H7 (cell line): ENCODE measurements at places on chromosomes 12 and 14.

- no peak for DNase-seq
Observed at GRCh38 chr12:109631751-109632150, 58.2 kb downstream of the MVK start.

GRCh38 chr12:111687255-111687654 lies 1.4 kb downstream of the ACAD10 start:
- peak; percentile 31 for DNase-seq

DNA sequence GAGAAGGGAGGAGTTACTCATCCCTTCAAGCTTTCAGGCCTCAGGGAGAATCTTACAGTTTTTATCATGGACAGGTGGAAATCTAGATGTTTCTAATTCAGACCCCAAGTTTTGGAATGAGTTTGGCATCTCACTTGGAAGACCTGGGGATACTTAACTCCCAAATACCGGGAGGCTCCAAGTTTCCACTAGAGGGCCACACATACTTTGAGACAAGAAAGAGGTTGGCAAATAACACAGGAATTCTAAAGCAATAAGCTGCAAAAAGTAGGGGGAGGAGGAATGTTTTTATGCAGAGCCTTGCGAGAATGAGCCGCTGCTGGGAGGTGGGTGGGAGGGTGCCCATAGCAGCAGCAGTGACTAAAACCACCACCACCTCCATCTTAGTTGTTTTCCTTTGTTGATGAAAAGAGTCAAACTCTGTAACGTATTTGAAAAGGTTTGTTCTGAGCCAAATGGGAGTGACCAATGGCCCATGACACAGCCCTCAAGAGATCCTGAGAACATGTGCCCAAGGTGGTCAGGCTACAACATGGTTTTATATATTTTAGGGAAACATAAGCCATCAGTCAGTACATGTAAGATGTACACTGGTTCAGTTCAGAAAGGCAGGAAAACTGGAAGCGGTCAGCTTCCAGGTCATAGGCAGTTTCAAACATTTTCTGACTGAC lies 34.2 kb upstream of the RNASE1 start:
- DNase-seq: peak; percentile 83

GRCh38 chr12:11499806-11500187 lies 104.4 kb upstream of the PRB2 start:
- DNase-seq: no peak

DNA sequence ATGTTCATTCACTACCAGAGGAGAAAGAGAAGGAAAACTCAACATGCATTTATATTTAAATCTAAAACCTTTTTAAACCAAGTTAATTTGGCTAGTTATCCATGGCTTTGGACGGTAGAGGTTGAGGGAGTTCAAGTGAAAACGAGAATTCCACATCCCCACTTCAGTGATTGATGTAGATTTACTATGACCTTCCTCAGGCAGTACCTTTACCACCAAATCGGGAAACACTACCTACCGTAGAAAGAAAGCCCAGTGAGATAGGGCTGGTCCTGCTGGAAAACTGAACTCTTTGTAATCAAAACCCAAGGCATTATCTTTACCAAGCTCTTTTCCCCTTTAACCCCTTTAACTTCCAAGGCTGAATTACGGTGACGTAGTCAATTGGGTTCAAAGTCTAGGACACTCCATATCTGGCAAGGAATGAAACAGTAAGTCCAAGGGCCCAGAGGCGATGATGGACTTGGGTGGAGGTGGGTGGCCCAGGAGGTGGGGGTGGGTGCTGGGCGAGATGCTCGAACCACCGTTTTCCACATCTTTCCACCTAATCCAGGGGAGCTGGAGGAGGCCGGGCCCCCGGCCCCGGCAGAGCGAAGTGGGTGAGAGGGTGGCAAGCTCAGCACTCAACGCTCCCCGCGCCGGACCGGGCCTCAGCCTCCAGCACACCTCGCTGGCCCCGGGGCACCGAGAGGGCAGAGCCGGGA lies 618 bp downstream of the SEC23A start:
- DNase-seq: no peak

- DNase-seq: peak; percentile 32
Observed at GRCh38 chr14:75242546-75243273, 35.9 kb upstream of the FOS start.

DNA sequence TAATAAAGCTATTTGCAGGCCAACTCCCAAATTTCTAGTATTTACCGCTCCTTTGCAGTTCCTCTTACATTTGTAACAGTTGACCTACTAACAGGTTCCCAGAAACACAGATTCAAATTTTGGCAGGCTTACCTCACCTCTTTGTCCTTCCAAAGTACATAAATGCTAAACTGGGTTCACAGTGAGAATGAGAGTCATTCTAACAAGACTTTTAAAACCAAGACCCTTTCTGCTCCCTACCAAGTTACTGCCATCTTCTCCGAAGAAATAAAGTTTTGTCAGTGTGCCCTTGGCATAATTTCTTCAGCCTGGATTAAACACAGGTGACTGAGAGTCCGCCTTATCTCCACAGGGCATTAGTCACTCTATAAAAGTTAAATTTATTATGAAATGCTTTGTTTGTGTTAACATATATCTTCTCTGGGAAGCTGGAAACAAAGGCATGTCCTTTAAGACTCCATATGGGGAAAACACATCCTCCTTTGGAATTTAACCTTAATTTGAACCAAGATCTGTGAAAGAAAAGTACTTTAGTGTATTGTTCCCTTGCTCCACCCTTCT lies 28.2 kb downstream of the FOXA1 start:
- no peak for DNase-seq

DNA sequence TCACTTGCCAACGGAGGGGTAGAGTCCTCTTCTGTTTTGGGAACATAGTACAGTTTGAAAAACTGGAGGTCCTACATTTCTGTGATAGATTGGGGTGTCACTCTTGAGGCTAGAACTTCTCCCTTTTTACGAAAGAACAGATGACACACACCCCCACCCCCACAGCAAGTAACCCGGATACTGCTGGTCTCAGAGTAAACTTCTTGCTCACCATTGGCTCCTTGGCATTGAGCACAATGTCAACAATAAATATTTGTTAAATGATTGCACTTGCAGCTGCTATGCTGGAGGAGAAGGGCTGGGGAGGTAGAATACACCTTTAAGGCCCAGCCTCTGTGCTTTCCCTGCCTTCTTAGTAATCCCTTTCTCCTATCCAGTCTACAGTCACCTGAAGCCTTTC lies 149.8 kb downstream of the TGFB3 start:
- no peak for DNase-seq

DNA sequence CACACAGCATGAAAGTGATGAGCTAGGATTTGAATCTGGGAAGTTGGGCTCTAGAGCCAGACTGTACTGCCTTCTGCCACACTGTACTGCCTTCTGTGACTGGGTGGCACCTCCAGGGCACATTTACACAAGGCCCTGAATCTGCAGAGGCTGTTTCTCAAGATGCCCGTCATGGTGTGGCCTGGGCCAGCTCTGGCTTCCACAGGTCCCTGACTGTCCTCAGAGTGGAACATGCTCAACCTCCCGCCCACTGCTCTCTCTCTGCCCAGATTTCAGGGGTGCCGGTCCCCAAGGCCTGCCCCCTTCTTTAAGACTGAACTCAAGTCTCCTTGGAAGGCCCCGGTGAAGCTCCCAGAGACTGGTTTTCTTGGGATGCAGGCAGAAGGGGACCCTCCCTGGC lies 50.2 kb downstream of the C14orf132 start:
- DNase-seq: no peak

DNA sequence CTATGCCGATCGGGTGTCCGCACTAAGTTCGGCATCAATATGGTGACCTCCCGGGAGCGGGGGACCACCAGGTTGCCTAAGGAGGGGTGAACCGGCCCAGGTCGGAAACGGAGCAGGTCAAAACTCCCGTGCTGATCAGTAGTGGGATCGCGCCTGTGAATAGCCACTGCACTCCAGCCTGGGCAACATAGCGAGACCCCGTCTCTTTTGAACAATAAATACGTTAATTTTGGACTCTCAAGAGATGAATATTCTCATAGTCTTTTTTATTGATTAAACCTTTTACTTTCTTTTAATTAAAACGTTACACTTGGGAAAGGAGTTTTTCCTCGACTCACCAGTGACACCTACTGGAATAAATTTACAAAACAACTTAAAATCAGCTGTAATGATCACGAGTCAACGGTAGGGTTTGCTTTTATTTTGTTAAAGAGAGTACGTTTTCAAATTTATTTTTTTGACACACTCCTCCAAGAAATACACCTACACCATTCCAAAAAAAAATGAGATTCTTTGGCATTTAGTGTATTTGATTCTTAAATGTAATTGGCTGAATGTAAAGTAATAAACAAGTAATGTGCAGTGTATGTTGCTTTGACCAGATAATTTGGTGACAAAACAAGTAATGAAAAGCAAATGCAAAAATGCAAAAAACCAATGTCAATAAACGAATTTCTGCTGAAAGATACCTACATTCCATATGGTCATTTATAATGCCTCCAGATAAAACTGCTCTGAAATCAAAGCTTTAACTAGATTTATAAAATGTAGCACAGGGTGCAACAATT lies 687 bp upstream of the RPS29 start:
- DNase-seq: peak; percentile 59

DNA sequence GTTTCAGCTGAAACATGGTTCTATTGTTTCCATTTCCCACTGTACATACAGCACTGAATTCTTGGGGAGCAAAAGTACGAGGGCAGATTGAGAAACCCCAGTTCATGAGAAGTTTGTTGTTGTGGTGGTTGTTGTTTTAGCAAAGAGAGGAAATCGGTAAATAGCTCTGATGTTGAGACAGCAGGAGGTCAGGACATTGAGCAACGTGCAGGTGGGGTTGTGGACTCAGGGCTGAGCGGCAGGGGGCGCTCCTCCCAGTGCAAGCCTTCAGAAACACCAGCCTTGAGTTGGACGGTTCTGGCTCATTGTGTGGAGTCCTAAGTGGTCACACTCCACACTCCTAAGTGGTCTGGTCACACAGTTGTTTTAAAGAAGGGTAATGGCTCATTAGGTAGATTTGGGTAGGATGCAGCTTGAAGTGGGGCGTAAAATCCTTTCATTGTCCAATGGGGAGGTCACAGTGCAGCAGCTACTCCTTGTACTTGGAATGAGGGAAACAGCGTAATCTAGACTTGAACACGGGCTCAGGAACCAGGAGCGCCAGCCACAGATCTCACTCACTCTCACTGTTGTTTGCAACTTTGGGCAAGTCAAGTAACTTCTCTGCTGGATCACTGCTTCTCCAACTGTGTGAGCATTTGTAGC lies 14.5 kb upstream of the PWP1 start:
- peak; percentile 75 for DNase-seq

- DNase-seq: no peak
Observed at GRCh38 chr14:33642691-33643244, 308.1 kb downstream of the EGLN3 start.

DNA sequence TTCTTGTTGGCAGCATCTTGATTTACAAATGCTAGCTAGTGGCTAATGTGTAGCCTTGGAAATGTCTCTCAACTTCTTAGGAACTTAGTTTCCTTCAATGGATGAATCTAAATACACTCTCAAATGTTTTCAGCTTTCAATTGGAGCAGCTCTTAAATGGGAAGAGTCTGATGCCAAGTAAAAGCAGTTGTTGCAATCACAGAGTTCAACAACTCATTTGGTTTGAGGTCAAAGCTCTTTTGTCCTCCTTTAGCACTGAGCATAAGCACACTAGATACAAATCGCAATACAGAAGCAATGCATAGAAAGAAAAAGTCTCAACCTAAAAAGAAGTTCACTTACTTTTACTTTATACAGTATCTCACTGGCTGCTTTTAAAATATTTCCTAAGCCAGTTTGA lies 986.1 kb upstream of the FLRT2 start:
- DNase-seq: no peak

GRCh38 chr12:41556176-41556575 lies 368.1 kb downstream of the PDZRN4 start:
- no peak for DNase-seq

DNA sequence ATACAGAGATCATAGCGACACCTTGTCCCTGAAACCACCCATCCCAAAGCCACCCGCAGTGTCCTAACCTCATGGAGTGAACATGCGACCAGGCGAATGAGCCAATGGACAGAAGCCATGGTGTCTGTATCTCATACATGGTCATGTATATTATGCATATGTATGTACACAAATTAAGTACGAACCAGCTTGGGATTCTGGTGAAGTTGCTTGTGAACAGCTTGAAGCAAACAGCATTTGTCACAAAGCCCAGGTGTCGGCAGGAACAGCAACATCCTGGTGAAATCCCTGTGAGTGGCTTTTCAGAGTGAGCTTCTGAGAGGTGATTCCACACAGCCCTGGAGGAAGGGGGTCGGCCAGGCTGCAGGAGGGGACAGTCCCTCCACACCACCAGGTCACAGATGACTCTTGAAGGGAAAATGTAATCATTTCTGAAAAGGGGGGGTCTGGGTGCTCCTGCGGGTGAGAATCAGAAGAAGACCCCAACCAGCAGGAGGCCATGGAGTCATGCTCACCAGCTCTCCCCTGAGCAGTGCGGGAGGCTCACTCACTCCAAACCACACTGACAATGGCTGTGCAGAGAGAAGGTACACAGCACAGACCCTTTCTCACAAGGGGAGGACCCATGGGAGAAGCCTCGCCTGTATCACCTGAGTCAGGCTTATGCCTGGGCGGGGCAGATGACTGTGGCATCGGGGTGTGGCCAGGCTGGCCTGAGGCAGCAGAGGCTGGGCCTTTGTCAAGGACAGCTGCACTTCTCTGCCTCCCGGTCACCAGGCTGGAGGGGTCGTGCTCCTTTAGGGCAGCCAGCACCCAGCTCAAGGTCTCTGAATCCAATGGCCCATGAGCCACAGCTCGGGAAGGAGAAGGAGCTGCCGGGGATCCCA lies 14.3 kb downstream of the CHGA start:
- no peak for DNase-seq

DNA sequence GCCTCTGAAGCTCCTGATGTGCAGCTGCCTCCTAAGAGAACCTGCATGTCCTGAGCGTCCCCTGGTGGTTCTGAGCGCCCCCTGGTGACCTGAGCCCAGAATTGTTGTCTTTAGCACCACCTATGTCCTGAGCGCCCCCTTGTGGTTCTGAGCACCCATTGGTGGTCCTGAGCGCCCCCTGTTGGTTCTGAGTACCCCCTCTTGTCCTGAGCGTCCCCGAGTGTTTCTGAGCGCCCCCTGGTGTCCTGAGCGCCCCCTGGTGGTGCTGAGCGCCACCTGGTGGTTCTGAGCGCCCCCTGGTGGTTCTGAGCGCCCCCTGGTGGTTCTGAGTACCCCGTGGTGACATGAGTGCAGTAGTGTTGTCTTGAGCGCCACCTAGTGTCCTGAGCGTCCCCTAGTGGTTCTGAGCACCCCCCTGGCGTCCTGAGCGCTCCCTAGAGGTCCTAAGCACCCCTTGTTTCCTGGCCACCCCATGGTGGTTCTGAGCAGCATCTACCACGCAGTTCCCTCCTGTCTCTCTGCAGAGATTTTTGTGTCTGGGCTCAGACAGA lies 782.5 kb downstream of the TMEM121 start:
- DNase-seq: peak; percentile 34
